ENCODE measurements at places on chromosomes 5 and 9.

DNA sequence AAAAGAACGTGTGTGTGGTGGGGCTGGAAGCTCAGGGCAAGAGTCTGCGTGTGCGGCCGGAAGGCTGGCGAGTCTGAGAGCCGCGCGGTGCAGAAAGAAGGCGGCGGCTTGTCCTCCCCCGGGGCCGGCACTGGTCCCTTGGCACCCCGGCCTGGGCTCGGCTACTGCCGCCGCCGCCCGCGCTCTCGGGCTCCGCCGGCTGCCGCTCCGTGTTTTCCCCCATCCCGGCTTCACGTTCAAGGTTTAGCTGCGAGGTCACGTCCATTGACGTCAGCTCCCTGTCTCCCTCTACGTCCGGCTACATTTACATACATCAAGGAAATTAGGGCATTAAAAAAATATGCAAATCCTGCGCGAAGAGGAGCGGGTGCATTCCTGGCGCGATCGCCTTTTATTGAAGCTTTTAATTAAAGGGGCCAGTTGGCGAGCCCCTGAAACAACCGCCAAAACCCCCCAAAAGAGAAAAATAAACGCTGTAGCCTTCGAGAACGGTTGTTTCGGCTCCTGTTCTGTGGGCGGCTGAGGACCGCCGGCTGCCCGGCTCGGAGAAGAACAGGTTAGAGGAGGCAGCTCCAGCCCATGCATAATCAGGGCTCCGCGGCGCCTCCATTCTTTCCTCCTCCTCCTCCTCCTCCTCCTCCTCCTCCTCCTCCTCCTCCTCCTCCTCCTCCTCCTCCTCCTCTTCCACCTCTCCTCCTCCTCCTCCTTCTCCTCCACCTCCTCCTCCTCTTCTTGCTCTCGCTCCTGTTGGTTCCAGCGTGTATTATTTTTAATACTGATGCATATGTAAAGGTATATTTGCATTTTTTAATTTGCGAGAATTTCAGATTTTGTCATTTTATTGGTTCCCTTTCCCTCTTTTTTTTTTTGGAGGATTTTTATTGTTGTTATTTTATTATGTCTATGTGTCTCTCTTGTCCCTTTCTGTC lies 207.0 kb downstream of the MEF2C start:
- DNase-seq: no peak

- no peak for DNase-seq
These were observed 1829.9 kb downstream of the EFNA5 start for GRCh38 chr5:105840800-105841199.

GRCh38 chr5:135054546-135054945 lies 20.5 kb upstream of the PITX1 start:
- DNase-seq: no peak

DNA sequence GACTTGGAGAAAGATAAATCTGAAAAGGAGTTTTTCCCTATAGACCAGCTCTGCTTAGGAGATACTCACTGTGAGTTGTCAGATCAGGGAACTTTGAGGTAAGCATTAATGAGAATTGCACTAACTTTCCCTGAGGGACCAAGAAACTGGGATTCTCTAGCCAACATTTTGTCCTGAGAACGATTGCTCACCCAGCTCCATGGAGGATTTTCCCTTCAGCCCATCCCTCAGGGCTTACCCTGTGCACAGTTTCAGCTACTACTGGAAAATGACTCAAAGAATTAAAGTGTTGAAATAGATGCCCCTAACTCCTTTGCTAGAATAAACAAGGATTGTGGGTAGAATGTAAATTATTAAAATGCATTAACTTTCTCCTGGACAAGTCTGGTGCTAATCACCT lies 237.2 kb upstream of the IL12B start:
- no peak for DNase-seq

DNA sequence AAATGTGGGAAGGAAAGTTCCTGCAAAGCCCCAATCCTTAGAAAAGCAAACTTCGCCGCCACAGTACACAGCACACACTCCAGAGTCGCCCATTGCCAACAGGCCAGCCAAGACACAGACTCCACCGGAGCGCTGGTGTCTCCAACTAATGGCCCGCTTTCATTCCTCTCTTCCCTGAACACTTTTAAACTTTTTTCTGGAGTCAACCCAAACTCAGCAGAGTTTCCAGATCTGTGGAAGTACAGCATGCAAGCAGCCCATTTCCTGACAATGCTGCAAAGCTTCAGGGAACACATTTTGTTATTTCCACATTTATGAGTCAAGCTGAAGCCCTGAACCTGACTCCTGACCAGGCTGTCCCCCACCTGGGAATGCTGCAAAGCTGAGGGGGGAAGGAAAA lies 351.9 kb downstream of the NFIB start:
- no peak for DNase-seq

All from activated naive CD4-positive, alpha-beta T cell treated with Interleukin-2 at 50 U/mL for 16 hours (primary cell).